ENCODE measurements at places on chromosomes 5 and 9. TPM values are rescaled to one million over a fixed set of nuclear protein-coding genes. Genes with fewer than 3 reads are reported as not detected.

GRCh38 chr5:159928122-159928909 lies 12.0 kb downstream of the ADRA1B start:
- no peak overlapping the region for H3K4me3 ChIP-seq
- H3K27ac ChIP-seq, result no peak overlapping the region
- H3K27me3 ChIP-seq, result peaks cover 5% of the 10 kb centered on the region
- no peaks in the 10 kb centered on the region for H3K36me3 ChIP-seq
- H3K4me1 ChIP-seq, result no peaks in the 10 kb centered on the region

DNA sequence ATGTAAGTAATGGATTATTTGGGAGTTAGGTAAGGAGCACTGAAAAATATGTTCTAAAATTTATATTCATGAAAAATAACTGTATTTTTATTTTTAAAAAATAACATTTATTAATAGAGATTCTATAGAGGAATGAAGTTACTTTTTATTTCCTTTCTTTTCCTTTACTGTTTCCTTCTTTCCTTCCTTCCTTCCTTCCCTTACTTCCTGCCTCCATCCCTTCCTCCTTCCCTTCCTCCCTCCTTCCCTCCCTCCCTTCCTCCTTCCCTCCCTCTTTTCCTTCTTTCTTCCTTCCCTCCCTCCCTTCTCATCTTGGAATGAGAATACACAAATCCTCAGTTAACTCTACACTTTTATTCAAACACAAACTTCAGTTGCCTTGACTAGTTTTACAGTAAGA lies 560.1 kb downstream of the RAB3C start:
- no peak for DNase-seq
- no peaks in the 10 kb centered on the region for H3K4me1 ChIP-seq
- no peak overlapping the region for H3K27ac ChIP-seq
- no peaks in the 10 kb centered on the region for H3K36me3 ChIP-seq

DNA sequence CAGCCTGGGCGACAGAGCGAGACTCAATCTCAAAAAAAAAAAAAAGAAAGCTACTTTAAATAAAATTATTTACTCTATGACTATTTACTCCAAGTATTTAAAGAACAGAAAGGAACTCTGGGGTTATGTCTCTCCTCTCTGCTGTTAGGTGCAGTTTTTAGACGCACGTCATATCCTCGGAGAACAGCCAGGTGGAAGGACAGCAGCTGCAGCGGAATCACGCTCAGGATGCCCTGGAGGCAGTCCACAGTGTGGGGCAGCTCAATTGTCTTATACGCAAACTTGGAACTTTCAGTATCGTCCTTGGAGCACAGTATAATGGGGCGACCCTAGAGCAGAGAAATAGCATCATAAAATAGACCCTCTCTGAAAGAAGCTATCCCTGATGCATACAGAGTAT lies 10.4 kb upstream of the MAPK9 start:
- no peak overlapping the region for H3K4me3 ChIP-seq
- no peak overlapping the region for H3K27ac ChIP-seq
- H3K4me1 ChIP-seq, result no peaks in the 10 kb centered on the region
- no peak for DNase-seq

DNA sequence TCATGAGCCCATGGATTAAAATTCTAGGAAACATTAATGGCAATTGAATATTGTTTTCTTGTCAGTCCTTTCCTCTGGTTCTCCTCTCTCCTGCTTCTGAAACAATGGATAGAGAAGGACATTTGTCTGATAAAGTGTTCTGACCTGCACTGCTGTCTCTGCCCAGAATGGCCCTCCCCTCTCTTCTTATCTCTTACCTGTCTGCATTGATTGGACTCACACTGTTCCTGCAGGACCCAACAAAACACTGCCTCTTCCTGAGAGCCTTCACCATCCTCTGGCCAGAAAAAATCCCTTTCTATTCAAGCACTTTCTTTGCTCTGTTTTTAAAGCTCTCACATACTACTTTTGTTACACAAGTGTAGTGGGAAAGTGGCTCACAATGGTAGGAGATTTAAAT lies 143.8 kb upstream of the DHFR start:
- H3K27ac ChIP-seq, result no peak overlapping the region
- peaks cover 15% of the 10 kb centered on the region for H3K4me1 ChIP-seq
- no peak overlapping the region for H3K4me3 ChIP-seq

GRCh38 chr5:518721-519120 lies 5.5 kb downstream of the SLC9A3 start:
- H3K4me3 ChIP-seq, result no peak overlapping the region
- peaks cover 6% of the 10 kb centered on the region for H3K36me3 ChIP-seq
- no peak for DNase-seq
- H3K27me3 ChIP-seq, result peaks cover 16% of the 10 kb centered on the region
- H3K4me1 ChIP-seq, result no peaks in the 10 kb centered on the region
- H3K27ac ChIP-seq, result no peak overlapping the region

DNA sequence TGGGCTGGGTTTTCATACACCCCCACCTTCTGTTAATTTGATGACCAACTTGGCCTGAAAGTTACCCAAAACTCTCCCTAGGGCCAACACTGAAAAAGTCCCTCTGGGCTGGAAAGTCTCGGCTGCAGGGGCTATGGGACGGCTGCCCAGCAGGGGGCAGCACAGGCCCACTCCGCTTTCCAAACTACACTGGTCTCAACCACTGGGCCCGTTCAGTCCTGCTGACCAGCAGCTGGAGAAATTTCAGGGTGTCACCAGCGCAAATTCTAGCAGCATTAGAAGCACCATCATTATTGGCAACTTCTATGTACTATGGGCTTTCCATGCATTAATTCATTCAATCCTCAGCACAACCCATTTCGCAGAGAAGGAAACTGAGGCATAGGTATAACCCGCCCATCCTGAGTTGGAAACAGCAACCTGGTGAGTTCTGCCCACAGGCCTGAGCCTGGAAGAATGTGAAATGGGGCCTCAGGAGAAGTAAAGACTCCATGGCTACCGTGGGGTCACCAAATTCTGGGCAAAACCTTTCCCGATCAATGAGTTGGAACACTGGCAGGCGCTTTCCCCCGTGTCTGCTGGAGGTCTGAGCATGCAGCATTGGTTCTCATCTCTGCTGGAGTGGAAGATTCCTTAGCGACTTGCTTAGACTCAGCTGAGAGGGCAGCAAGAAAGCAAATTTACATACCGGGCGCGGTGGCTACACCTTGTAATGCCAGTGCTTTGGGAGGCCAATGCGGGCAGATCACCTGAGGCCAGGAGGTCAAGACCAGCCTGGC lies 9.7 kb downstream of the ORM2 start:
- H3K4me3 ChIP-seq, result no peak overlapping the region
- H3K27me3 ChIP-seq, result no peaks in the 10 kb centered on the region
- no peaks in the 10 kb centered on the region for H3K4me1 ChIP-seq
- no peak overlapping the region for H3K27ac ChIP-seq

DNA sequence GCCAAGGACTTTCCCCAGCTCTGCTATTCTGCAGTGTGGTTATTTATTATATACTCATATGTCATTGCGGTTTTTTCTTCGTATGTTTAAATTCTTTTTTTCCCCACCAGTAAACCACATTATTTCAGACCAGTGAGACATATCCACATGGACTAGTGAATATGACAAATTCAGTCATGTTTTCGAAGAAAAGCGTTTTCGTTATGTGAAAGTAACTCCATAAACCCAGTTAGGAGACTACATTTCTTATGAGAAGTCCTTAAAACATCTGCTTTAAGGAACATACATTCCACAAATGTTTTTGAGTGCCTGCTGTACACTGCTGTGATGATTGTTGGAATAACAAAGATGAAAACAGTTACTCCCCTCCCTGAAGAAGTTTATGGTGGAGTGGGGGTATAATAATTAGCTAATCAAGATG lies 591.8 kb upstream of the CLINT1 start:
- no peak for DNase-seq
- no peak overlapping the region for H3K4me3 ChIP-seq
- H3K27me3 ChIP-seq, result no peaks in the 10 kb centered on the region

- no peaks in the 10 kb centered on the region for H3K4me1 ChIP-seq
- no peak for DNase-seq
- no peaks in the 10 kb centered on the region for H3K27me3 ChIP-seq
- H3K27ac ChIP-seq, result no peak overlapping the region
- no peak overlapping the region for H3K4me3 ChIP-seq
Measured at GRCh38 chr5:38911933-38912332, 66.1 kb downstream of the OSMR start.

- no peaks in the 10 kb centered on the region for H3K4me1 ChIP-seq
- peaks cover 4% of the 10 kb centered on the region for H3K36me3 ChIP-seq
- DNase-seq, result no peak
- H3K4me3 ChIP-seq, result no peak overlapping the region
Measured at GRCh38 chr5:179051784-179052183, 8.4 kb upstream of the ZNF354C start.

GABRA1 gene
- not detected for total RNA-seq

LRRC26 gene
- 0.98 TPM for total RNA-seq

MLANA gene
- not detected for total RNA-seq

FAM53C gene
- 69.9 TPM for total RNA-seq

RNF208 gene
- total RNA-seq, result 24.8 TPM
